CD4-positive, alpha-beta T cell treated with Interleukin-4 for 4 hours (primary cell): ENCODE measurements at places on chromosomes 4 and X.

DNA sequence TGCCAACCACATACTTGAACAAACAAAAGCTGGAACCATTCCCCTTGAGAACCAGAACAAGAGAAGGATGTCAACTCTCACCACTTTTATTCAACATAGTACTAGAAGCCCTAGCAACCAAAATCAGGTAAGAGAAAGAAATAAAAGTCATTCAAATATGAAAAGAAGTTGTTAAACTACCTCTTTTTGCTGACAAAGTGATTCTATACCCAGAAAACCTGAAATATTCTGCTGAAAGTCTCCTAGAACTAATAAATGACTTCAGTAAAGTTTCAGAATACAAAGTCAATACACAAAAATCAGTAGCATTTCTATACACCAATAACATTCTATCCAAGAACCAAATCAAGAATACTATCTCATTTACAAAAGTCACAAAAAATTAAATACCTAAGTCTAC, 187.0 kb downstream of the UGT8 start:
- DNase-seq = no peak

GRCh38 chrX:129726307-129727111, 12.3 kb upstream of the XPNPEP2 start:
- DNase-seq = no peak

- no peak for DNase-seq
Observed at GRCh38 chr4:108042927-108043326, 53.2 kb downstream of the HADH start.

GRCh38 chrX:103817502-103817901, 14.6 kb downstream of the RAB9B start:
- peak; percentile 48 for DNase-seq

- no peak for DNase-seq
Observed at GRCh38 chr4:91220315-91220714, 1083.5 kb upstream of the GRID2 start.

DNA sequence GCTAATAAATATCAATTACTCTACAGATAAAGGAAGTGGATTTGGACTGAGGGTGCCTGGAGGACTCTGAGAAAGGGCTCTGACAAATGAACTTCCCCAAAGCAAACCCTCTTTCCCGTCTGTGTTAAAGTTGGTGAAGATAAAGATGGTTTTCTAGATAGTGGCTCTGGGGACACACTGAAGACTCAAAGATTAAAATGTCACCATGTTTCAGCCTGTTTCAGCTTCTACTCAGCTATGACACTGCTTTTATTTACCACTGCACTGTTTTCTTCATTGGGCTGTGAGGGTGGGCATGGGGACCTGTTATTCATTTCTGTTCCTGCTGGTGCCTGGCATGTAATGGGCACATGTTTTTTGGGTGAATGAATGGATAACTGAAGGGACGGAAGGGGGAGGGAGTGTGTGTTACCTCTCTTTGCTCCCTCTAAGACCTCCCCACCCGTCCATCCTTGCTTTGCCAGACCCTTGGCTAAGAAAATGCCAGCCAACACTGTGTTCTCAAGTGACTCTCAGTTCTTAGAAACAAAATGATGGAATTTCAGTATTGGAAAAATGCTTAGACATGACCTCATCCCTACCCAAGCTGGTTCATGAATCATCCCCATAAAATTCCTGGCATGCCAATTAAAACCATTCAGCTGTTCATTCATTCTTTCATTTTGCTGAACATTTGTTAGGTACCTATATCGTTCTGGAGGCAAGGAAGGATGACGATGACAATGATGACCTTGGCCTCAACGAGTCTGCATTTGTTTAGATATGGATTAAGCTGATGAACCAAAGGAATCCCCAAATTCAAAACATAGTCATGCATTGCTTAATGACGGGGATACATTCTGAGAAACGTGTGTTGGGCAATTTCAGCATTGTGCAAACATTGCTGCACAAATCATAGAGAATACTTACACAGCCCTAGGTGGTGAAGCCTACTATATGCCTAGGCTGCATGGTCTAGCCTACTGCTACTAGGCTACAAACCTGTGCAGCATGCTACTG, 13.4 kb upstream of the STK32B start:
- DNase-seq = no peak

- DNase-seq = no peak
Observed at GRCh38 chr4:142607976-142608375, 238.1 kb downstream of the INPP4B start.

GRCh38 chr4:128386761-128387599, 99.4 kb upstream of the PGRMC2 start:
- no peak for DNase-seq
